NCI-H2107 (cell line): ENCODE measurements at places on chromosomes 2 and 18.

- no peak for DNase-seq
Measured at GRCh38 chr18:62505669-62506494, 16.9 kb upstream of the ZCCHC2 start.

DNA sequence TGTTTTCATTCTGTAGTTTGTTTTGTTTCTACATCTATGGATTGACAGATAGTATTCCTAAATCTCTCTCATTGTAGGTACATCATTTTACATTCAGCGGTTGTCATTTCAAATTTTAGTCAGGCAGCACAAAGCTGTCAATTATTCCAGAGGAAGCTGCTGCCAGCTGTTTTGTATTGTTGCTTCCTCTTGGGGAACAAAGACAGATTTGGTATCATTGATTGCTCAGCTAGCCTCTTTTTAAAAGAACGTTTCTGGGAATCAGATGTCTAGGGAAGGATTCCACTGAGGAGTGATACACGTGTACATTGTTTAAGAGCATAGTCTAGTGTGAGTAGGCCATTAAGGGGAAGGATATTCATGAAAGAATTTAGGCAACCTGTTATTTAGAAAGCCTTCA lies 145.8 kb downstream of the AGPS start:
- no peak for DNase-seq

DNA sequence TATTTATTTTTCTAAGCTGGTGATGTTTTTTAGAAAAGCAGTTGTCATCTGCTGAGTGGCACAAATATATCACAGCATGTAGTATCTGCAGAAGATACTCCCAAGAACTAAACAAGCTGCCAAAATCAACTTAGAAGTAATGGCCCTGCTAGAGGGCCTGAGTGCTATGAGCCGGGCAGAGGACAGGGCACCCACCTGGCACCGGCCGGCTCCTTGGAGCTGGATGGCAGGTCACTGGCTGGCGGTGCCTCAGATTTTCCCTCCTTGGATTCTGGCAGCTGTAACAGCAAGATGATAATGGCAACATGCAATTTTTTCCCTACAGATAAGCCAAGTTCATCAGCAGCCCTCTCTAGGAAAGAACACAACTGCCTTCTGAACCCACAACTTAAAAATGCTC lies 79.7 kb downstream of the EMILIN2 start:
- DNase-seq = no peak

- DNase-seq = no peak
Measured at GRCh38 chr2:191710411-191710900, 32.5 kb downstream of the NABP1 start.

GRCh38 chr2:215848698-215849097 lies 164.7 kb downstream of the MREG start:
- DNase-seq = no peak
